ELF-1 (cell line): ENCODE measurements at places on chromosomes 16 and 17.
A peak's percentile ranks its signal among the peaks of the same experiment; 100 is the strongest.

GRCh38 chr16:23504453-23505179 is 5.7 kb downstream of the GGA2 start:
- DNase-seq: peak; percentile 58

GRCh38 chr16:23435500-23435899 is 17.5 kb downstream of the COG7 start:
- peak; percentile 83 for DNase-seq

GRCh38 chr16:67236563-67237395 is 9.8 kb downstream of the TMEM208 start:
- peak; percentile 90 for DNase-seq

- DNase-seq: no peak
These were observed 52.4 kb upstream of the MRPS23 start for GRCh38 chr17:57902117-57902799.

DNA sequence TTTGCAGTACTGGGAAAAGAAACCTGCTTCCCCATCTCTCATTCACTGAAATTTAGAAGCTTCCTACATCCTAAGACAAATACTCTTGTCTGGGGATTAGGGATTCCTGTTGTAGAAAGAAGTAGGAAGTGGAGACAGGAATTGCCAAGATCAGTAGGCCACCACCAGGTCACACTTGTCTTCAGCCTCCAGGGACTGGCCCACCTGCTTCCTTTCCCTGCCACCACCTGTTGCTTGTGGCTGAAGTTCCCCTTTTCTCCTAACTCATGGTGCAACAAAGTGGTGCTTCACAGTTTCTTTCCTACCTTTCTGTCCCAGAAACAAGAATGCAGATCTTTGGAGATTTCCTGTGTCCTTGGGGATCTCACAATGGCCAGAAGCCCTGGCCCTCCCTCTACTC is 82.4 kb downstream of the WNT3 start:
- no peak for DNase-seq

GRCh38 chr16:17305694-17306093 is 165.1 kb downstream of the XYLT1 start:
- no peak for DNase-seq

DNA sequence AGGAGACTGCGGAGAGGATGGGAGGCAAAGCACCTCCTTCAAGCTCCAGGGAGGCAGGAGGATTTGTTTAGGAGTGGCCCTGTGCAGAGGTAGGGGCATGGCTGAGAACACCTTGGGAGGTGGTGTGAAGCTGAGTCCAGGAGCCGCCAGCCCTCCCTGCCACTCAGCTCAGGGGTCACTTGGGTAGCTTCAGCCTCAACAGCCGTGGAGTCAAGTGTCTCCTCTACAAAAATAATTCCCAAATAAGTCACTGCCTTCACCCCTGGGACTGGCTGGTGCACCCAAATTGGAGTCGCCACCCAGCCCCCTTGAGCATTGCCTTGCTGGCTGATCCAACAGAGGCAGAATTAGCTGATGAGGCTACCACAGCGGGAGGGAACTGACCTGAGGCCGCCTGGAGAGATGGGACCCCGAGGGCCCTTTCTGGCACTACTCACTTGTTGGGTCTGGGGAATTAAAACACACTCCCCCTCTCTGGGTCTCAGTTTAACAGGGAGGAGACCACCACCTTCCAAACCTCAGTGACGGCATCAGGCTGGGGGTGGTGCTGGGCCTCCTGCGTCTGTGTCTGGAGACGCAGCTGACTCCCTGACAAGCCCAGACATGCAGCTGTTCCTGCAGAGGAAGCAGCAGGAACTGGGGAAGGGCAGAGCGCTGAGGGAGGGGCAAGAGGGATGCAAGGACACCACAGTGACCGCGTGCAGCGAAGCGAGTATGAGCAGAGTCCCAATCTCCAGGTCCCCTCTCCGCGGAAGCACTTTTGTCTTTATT is 87.9 kb upstream of the TOB1 start:
- peak; percentile 81 for DNase-seq

DNA sequence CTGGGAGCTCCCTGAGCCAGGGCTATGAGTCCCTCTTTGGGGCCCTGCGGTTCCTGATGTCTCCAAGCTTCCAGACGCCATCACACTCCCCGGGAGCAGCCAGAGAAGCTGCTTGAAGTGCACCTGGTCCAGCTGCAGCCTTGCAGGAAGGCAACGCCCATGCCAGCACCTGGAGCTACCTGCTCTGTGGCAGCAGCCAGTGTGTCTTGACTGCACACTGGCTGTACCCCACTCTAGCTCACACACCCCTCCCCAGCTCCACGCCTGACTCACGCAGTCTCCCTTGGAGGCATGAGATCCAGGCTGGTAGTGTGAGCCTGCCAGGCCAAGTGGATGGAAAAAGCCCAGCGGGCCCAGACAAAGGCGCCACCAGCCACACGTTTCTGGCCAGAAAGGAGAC is 63.3 kb downstream of the USP32 start:
- no peak for DNase-seq

GRCh38 chr16:23826528-23827045 is 9.2 kb upstream of the PRKCB start:
- no peak for DNase-seq

DNA sequence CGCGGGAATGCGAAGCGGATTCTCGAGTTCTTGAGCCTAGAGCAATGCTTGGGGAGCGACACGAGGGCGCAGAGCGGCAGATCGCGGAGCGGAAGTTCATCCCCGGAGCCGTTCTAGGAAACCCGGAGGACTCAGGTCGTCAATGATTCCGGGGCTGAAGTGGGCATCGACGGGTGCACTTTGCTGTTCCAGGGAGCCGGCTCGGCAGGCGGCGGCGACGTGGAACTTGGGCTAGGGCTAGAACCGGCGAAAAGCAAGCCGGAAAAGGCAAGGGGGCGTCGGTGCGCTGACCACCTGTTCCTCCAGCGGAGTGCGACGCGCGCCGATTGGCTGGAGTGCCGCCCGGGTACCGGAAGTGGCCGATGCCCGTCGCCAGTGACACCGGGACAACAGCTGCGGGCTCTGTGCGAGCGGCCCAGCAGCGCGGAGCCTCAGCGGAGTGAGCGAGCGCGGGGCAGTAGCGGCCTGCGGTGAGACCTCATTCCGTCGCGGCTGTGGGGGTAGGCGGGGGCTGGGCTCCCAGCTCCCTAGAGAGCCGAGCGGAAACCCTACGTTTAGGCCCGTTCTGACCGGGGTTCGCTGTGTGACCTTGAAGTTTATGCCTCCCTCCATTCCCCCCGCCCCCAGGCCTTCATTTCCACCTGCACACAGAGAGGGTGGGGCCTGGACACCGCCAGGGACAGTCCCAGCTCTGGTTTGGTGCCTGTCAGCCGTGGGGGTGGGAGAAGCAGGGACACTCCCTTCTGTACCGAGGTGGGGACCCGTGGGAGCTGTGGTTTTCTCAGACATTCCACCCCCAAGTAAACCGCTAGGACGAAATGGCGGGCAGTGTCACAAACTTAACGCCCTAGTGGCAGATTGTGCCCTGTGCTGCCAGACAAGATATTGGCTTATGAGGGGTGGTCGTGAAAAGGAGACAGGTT is at the start of gene ZFP3:
Gene ZFP3 (plus strand): TSS at position 362 of the 923 bp plus-strand sequence. CDS start 13,038 bp downstream, outside the sequence.
- DNase-seq: peak; percentile 6

GRCh38 chr17:16980061-16980460 is 8.1 kb upstream of the TNFRSF13B start:
- DNase-seq: no peak

- DNase-seq: no peak
These were observed 7.3 kb downstream of the ACACA start for GRCh38 chr17:37399265-37399803.

DNA sequence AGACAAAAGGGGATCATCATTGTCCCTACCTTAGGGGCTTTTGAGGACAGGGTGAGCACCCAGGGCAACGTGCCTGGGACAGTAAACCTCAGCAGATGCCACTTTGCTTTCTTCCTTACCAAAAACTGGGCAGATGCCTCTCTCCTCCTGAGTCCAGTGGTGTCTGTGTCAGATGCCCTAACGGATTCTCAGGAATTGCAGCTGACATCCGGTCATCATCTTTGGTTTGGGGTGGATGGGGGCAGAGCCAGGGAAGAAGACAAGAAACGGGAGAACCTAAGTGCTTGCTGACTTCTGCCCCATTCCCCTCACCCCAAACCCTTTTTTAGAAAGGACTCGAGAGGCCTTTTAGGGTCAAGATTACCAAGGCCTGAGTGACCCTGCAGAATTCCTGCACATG is 187.5 kb downstream of the MSI2 start:
- DNase-seq: no peak

- no peak for DNase-seq
These were observed 9.4 kb downstream of the MAP3K3 start for GRCh38 chr17:63631626-63632025.
